Cerebellar nuclear complex (tissue), 1 donor: ENCODE measurements at places on chromosomes 3 and 15.

DNA sequence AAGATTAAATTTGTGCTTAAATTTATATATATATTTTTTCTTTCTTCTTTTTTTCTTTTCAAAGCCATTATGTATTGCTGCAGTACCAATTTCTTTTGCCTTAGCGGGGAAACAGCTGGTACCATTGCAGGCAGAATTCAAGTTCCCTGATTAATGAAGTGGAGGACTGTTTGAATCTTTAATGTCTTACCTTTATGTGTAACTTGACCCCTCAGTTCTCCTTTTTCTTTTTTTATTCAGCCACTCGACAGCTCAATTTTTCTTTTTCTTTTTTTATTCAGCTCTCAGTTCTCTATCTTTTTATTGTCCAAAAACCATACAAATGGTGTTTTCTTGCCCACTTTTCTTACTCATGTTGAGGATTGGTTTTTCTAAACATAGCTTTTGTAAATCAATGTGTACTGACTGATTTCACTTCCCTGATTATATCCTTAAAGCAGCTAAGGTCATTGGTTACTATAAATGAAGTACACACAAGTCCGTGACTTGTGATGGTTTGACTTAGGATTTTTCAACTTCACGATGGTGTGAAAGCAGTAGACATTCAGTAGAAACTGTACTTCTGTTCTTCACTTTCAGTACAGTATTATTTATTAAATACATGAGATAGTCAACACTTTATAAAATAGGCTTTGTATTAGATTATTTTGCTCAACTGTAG, 22.8 kb downstream of the ATP2C1 start:
- no peak for DNase-seq

- no peak for DNase-seq
Measured at GRCh38 chr3:106302451-106303221, 433.8 kb upstream of the CBLB start.

- no peak for DNase-seq
Measured at GRCh38 chr15:24039683-24040082, 352.6 kb upstream of the NDN start.

- no peak for DNase-seq
Measured at GRCh38 chr3:141278196-141279076, 46.8 kb downstream of the PXYLP1 start.

DNA sequence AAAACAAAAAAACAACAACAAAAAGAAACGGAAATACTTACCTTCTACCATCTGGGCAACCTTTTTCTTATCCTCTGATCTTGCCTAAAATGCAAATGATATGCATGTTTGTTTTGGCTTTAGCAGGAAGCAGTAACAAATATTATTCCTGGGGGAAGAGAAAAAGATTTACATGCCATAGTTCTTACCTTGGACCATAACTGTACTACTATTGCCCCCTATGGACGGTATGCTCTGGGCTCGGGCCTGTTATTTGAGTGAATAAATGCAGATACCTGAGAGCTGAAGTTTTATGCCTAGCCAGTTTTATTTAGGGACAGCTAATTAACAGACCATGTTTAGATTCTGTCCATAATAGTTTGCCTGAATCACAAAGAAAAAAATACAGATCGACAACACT, 12.6 kb upstream of the STARD5 start:
- DNase-seq, result no peak

GRCh38 chr3:171591070-171591469, 130.9 kb upstream of the TNIK start:
- DNase-seq, result no peak
